ENCODE measurements at places on chromosomes 4 and X. TPM values are rescaled to one million over a fixed set of nuclear protein-coding genes. Genes with fewer than 3 reads are reported as not detected.

GRCh38 chrX:141760761-141761160 is 62.2 kb upstream of the SPANXD start:
- no peak for DNase-seq

DNA sequence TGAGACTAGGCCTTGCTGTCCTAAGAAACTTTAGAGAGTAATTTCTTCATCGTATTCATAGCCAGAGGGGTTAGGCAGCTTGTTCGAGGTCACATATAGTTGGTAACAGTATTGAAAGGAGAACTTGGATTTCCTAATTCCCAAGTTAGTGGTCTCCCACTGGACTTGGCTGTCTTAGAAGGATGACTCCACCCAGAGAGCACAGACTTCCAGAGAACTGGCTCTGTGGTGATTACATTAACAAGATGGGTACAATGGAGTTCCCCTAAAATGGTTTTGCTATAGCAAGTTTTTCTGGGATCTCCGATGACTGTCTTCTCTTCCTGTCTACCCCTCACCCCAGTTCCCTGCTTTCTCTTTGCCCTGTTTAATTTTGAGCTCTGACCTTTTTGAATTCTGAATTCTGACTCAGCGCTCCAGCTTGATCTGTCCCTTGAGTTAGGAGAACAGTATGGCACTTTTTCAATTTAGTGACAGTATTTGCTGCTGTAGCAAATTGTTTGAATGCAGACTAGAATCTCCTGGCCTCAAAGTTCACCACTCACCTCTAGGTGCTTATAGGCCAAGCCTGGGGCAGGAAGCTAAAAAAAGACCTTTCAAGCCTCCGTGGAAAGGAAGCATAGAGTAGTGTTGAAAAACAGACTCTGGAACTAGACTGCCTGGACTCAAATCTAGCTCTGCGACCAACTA is 6.9 kb downstream of the MSN start:
- DNase-seq, result no peak

The MAGED4B gene
- 5.1 TPM for total RNA-seq

The EXOC1L gene
- not detected for total RNA-seq
